ENCODE measurements at places on chromosomes 16 and 17. TPM values are rescaled to one million over a fixed set of nuclear protein-coding genes. Genes with fewer than 3 reads are reported as not detected.

The HIGD1B gene
- total RNA-seq: not detected

The ACSM5 gene
- not detected for total RNA-seq

The KCNJ18 gene
- total RNA-seq: not detected

The SLX4 gene
- total RNA-seq: 7.7 TPM

The SCNN1G gene
- total RNA-seq: not detected

The KRTAP4-3 gene
- total RNA-seq: not detected

- no peaks in the 10 kb centered on the region for H3K4me1 ChIP-seq
- DNase-seq: no peak
- H3K36me3 ChIP-seq: no peaks in the 10 kb centered on the region
- H3K4me3 ChIP-seq: no peak overlapping the region
Measured at GRCh38 chr16:17728196-17728595, 257.4 kb upstream of the XYLT1 start.

- DNase-seq: no peak
- peaks cover 33% of the 10 kb centered on the region for H3K27me3 ChIP-seq
- no peak overlapping the region for H3K27ac ChIP-seq
Measured at GRCh38 chr16:67187175-67187890, 2.6 kb downstream of the EXOC3L1 start.

GRCh38 chr16:80040814-80041213 is 440.3 kb upstream of the MAF start:
- no peak overlapping the region for H3K27ac ChIP-seq
- DNase-seq: no peak
- no peak overlapping the region for H3K4me3 ChIP-seq
- peaks cover 8% of the 10 kb centered on the region for H3K4me1 ChIP-seq
- no peaks in the 10 kb centered on the region for H3K36me3 ChIP-seq

DNA sequence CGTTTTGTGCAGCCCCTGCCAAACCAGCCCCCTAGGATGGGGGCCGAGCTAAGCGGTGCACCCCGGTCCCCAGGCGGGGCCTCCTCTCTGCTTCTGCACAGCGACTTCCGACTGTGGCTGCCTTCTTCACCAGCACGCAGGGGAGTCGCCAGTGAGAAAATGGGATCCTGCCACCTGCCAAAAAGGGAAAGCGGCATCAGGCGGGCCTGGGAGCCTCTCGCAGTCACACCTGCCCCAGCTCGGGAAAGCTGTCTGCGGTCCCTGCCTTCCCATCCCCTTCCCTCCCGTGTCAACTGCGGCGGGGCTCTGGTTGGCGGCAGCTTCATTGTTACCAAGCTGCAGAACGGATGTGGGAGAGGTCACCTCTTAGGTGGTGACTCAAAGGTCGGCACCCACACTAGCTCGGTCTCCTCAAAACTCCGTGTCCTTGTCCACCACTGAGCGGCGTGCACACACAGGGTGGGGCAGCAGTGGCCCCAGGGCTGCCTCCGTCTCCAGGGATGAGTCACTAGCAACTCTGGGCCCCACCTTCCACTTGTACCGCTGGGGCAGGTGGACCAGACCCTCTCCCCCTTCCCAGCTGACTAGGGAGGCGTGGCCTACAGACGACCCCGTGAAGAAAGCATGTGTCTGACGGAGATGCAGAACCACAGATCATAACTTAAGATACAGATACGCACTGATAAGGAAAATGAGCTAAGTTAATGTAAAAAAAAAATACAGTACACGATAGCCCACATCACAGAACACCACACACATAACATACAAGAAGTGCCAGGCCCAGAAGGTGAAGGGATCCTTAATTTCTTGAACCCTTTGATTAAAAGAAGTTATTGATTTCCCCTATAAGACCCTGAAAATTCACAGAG is 1.5 kb upstream of the PCYT2 start:
- H3K36me3 ChIP-seq: no peaks in the 10 kb centered on the region
- DNase-seq: no peak
- H3K27me3 ChIP-seq: peaks cover 17% of the 10 kb centered on the region
- H3K4me3 ChIP-seq: no peak overlapping the region
- peaks cover 14% of the 10 kb centered on the region for H3K4me1 ChIP-seq

DNA sequence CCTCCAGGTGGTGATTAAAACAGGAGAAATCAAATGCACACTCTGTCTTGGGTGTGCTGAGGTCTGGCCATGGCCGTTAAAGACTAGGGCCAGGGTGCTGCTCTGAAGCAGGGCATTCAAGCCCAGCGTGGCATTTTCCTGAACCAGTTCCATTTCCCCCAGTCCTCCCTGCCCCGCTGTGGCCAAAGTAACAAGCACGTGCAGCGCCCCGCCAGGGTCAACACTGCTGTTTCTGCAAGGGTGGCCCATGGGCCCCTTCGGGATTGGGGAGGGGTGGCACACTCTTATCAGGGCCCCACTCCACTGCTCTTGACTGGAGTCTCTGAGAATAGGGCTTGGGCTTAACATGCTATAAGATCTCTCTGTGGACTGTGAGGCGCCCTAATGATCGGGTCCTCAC is 72.9 kb downstream of the IL21R start:
- no peaks in the 10 kb centered on the region for H3K36me3 ChIP-seq
- H3K4me3 ChIP-seq: no peak overlapping the region
- no peak for DNase-seq
- no peaks in the 10 kb centered on the region for H3K27me3 ChIP-seq

- H3K4me3 ChIP-seq: peak overlapping the region; percentile 94
- H3K4me1 ChIP-seq: no peaks in the 10 kb centered on the region
- DNase-seq: peak; percentile 63
Measured at GRCh38 chr16:29862383-29862883, 593 bp downstream of the CDIPT start.

GRCh38 chr16:89822188-89823086 is 5.8 kb upstream of the SPIRE2 start:
- no peaks in the 10 kb centered on the region for H3K36me3 ChIP-seq
- peaks cover 12% of the 10 kb centered on the region for H3K4me1 ChIP-seq
- peak; percentile 44 for DNase-seq
- H3K4me3 ChIP-seq: no peak overlapping the region
- H3K27me3 ChIP-seq: no peaks in the 10 kb centered on the region

DNA sequence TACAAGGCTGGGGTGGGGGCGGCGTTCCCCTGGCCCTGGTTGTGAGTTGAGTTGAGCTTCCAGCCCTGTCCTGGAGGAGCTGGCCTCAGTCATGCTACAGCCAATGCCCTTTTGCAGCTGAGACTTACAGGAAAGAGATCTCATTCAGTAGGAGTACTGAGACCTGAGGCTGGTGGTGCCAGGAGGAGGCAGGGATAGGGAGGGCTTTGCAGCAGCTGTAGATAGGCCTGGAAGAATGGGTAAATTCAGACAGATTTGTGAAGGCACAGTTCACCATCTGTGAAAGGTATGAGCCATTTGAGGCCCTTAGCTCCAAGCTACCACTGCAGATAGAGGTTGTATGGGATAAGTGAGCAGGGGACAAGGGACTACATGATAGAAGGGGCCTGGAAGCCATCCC is 5.6 kb downstream of the STX4 start:
- no peaks in the 10 kb centered on the region for H3K4me1 ChIP-seq
- no peaks in the 10 kb centered on the region for H3K27me3 ChIP-seq
- H3K27ac ChIP-seq: no peak overlapping the region
- DNase-seq: no peak
- no peaks in the 10 kb centered on the region for H3K36me3 ChIP-seq

DNA sequence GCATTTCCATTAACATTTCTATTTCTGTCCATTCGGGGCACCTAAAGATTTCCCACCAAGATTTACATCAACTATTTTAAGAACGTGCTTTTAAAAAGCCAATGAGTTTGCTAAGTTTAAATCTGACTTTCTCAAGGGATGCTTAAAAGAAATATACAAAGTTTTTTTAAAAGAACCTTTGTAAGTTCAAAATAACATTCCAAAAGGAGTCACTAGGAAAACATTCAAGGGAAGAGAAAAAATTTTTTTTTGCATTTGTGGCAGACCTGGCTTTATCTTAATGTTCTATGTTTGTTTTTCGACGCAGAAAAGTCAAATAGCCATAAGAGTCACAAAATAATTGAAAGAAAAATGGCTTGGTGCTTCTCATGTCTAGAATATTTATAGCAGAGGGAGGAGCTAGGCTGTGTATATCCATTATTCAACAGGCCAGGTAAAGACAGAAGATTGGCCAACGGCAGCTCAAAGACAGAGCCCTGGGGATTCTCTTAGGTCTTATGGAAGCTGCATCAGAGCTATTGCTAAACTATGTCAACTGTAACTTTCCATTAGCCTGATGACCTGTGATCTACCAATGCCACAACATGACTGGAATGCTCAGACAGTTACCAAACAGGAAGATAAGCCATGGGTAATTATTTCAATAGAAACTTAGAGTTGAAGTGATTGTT is 37.8 kb upstream of the MYOCD start:
- no peak for DNase-seq
- no peak overlapping the region for H3K27ac ChIP-seq

GRCh38 chr17:34364751-34365150 is 1.7 kb upstream of the CCL1 start:
- H3K4me1 ChIP-seq: no peaks in the 10 kb centered on the region
- no peaks in the 10 kb centered on the region for H3K36me3 ChIP-seq
- DNase-seq: no peak
- no peaks in the 10 kb centered on the region for H3K27me3 ChIP-seq
